COLO829 (cell line): ENCODE measurements at places on chromosomes 12 and 14.

GRCh38 chr12:50488801-50489200, 16.0 kb upstream of the DIP2B start:
- no peak for DNase-seq

DNA sequence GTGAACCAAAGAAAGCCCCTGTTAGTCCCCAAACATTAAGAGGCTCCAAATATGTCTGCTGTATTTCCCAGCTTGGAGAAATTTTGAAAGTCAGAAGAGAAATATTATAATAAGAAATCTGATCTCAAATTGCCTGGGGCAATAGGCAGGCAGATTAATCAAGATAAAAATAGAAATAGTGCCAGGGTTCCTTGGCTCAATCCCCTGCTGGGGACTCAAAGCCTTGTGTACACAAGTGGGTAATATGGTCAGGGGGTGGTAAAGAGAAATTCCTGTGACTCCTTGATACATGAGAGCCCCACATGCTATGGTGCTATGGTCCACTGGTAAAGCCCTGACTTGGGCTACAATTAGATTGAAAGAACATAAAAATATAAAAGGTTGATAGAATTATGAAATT, 41.3 kb upstream of the ARID2 start:
- DNase-seq: no peak

DNA sequence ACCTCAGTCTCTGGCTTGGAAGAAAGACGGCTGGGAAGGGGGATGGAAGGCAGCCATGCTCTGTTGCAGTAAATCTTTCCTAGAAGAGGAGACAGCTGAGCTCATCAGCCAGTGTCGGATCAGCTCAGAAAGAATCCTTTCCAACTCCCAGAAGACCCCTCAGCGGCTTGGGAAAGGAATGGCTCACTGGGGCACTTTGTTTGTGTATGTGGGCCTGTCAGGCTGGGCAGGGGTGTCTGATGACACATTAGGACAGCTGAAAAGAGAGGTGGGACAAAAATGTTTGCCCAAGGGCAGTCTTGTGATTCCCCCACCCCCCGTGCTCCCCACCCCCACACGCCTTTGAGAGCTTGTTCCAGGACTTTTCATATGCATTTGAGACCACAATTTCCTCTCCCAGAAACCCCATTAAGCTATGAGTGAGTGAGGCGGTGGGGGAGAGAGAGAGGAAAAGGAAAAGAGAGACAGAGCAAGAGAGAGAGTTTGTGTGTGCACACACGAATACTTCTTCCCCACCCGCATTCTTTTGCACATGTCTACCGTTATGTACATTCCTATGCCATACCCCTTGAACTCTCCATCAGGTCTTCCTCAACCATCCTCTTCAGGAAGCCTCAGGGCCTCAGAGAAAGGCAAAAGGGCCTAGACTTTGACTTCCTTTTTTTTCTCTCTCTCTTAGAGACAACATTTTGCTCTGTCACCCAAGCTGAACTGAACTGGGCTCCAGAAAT, 198.9 kb downstream of the ZFP36L1 start:
- no peak for DNase-seq

- DNase-seq: no peak
Observed at GRCh38 chr12:106308611-106309010, 6.1 kb downstream of the TCP11L2 start.

DNA sequence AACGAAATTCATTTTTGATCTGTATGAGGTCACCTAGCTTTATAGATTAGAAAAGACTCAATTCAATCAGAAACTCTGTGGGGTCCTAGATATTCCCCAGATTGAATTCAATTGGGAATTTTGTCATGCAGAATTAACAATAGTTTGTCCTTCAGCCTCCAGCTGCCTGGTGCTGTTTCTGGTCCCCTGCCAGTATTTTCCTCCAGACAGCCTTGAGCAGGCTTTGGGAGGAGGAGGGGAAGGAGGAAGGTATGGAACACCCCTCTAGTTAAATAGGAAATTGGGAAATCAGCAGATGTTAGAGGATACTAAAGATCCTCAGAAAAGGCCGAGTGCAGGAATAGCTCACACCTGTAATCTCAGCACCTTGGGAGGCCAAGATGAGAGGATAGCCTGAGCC, 10.6 kb downstream of the GRIP1 start:
- no peak for DNase-seq

- no peak for DNase-seq
Observed at GRCh38 chr12:71108355-71108754, 49.4 kb downstream of the TSPAN8 start.

DNA sequence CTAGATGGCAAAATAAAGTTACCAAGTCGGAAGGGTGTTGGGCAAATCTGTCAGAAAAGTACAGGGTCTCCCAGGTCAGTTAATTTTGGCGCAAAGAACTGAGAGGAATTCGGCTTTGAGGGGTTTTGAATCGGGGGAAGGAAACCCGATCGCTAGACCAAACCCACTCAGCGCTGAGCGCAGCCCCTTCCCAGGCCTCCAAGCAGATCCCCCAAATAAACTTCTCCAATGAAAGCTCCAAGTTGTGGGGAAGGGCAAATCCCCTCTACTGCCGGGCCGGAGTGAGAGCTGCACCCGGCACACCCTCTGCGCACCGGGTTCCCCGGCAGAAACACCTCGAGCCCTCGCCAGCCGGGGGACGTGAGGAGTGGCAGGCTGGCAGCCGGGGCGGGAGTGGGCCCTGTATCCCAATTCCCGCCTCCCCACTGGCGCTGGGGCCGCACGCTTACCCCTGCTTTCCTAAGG, 441 bp downstream of the E2F7 start:
- DNase-seq: no peak

DNA sequence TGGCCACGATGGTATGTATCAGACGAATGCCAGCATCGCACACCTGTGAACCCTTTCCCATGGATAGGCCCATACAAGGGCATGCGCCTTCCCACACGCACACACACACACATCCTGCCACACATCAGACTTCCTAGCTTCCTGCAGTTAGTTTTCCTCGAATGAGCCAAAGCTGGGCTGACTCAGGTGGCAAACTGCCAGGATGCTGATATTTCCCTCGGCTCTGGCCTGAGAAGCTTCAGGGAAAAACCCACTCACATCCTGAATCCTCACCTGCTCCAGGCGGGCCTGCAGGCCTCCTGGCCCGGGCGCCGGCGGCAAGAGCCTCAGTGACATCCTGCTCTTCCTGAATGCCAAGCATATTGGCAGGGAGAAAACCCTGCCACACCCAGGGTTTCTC, 22.4 kb downstream of the CALM1 start:
- DNase-seq: peak; percentile 53

- no peak for DNase-seq
Observed at GRCh38 chr14:104700225-104700651, 10.8 kb downstream of the INF2 start.

DNA sequence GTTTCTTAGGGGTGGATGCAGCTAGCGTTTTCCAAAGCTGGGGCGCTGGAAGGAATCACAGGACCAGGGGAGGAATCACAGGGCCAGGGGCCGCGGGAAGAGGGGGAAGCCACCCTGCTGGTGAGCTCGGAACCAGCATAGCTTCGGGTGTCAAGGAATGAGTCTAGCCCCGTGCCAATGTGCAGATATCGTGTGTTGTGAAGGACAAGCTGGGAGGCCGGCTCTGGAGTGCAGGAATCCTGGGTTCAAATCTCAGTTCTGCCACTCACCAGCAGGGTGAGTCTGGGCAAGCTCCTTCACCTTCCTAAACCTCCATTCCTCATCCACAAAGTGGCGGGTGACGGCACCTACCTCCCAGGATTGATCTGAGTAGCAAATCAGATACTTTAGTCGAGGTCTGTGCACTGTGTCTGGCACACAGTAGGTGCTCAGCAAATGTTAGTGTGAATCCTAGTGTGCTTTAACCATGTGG, 53.6 kb upstream of the RIN3 start:
- no peak for DNase-seq

GRCh38 chr14:34472706-34473279, 10.8 kb upstream of the SPTSSA start:
- DNase-seq: no peak

DNA sequence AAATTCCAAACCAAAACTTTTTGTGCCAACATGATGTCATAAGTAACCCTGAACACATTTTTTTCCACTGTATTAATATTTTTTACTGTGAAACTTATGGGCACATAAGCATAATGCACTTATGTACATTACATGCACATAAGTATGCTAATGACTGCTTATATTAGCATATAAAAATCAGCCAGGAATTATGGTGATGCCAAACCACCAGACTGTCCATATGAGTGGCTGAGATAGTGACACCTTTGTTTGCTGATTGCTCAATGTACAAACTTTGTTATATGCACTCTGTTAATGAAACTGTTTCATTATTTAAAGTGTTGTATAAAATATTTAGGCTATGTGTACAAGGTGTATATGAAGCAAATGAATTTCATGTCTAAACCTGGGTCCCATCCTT, 32.3 kb downstream of the USP44 start:
- no peak for DNase-seq

- no peak for DNase-seq
Observed at GRCh38 chr14:83467811-83468210, 1934.2 kb upstream of the SEL1L start.

- DNase-seq: no peak
Observed at GRCh38 chr12:92551853-92552397, 150.9 kb upstream of the PLEKHG7 start.
